Cardiac muscle cell (in vitro differentiated cells and primary cell): ENCODE measurements at places on chromosomes 11 and 22. TPM values are rescaled to one million over a fixed set of nuclear protein-coding genes. Genes with fewer than 3 reads are reported as not detected.
A peak's percentile ranks its signal among the peaks of the same experiment; 100 is the strongest.

MGAT3 gene
- 31.4 and 38.0 TPM in 2 replicates for total RNA-seq

FADS3 gene
- total RNA-seq = 42.0 and 42.9 TPM in 2 replicates

RHOG gene
- total RNA-seq = 31.4 and 39.1 TPM in 2 replicates

NTM gene
- 0.32 and 1.1 TPM in 2 replicates for total RNA-seq

FGF3 gene
- total RNA-seq = 0.77 TPM in 1 of 2 replicates, not detected in the other

SIDT2 gene
- total RNA-seq = 27.1 and 32.9 TPM in 2 replicates

DNA sequence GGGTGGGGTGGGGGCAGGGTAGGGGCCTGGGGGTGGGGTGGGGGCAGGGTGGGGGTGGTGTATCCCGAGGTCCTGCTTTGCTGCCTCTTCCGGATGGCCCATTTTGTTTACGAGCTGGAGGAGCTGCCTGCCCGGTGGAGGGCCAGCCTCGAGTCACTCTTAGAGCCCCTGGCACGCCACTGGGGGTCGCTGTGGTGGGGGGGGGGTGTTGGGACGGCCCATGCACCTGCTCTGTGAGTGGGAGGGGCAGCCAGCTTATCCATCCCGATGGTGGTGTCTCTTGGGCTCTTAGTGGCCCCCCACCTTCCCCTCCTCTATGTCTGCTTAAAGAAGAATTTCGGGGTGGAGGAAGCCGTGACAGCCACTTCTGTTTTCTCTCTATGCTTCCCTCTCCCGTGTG is 24.6 kb downstream of the MRGPRD start:
- DNase-seq = no peak

- no peak for DNase-seq
These were observed 906.2 kb downstream of the BRD1 start for GRCh38 chr22:48921411-48921903.

DNA sequence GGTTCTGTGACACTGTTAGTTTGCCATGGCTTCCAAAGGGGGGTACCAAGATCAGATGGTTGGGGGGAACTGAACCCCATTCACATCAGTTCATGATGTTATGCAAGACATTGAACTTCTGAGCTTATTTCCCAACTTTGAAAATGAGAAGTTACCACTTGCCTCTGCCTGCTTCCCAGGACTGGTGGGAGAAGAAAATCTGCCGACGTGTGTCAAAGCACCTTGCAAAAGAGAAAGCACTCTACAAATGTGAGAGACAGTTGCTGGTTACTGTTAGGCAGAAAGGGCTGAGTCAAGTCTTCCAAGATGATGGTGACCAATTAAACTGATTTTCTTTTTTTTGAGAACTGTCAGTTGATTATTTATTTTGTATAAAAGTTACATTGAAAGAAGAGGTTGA is 45.6 kb downstream of the SMCO4 start:
- DNase-seq = no peak

DNA sequence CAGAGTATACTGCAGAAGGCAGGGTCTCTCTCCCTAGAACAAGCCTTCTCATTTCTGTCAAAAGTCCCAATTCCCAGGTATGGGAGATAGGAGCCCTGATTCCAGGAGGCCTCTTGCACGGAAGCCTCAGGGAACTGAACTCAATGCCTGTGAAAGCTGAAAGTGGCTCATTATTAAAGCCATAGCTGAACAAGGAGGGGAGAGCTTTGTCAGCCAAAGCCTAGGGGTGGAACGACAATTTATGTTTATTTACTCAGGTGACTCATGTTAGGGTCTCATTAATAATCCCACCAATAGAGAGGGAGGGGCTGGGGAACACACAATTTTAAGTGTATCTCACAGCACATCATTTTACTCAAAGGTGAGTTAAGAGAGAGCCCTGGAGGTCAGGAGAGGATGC is 44.9 kb downstream of the DSCAML1 start:
- DNase-seq = no peak

DNA sequence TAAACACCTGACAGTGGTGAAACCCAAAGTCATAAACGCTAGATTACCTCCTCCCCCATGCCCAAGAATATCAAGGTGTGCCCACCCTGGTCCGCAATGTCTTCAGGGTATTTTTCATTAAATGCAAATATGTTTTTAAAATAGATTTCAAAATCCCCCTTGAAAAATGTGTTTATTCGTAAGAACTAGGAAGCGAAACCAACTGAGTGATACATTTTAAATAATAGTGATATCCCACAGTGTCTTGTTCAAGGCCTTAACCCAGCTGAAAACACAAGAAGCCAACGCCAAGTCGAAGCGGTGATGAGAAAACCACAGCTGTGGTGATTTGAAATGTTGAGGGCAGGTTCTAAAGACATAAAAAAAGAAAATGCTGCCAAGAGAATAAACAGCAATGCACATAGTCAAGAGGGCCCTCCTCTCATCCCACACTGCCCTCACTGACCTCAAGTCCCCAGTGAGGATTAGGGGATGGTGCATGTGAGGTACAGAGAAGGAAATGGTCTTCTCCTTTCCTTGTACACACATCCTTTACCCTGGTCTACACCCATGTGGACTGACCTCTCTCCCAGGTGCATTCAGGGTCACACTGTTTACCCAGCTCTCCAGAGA is 25.5 kb downstream of the KCNJ1 start:
- no peak for DNase-seq

DNA sequence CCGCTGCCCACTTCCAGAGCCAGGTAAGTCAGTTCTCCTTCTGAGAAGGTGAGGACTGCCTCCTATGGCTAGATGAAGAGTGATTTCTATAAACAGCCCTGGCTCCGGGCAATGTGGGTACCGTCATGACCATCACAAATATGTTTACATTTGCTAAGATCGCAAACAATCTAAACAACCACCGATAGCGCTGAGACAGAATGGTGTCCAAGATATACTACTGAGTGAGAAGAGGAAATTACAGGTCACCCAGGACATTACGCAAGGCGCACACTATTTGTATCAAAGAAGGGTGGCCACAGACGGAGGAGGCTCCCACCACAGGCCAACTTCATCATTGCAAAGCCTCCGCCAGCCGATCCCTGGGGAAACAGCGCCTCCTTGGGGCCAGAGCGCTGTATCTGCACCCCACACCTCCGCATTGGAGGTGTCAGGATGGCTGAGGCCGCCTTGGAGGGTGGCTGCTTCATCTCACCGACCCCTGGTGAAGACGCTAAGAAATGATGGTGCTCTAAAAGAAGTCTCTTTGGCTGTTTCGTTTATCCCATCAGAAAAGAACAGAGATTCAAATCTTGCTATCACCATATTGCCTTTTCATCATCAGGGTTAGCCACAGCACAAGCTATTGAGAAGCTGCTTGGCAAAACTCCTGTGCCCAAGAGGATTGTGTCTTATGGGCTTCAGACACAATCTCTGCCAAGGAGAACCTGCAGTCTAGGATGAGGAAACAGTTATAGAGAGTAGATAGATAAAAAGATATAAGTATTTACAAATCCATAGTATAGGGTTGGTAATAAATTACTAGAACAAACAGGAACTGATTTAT is 12.3 kb upstream of the ASRGL1 start:
- peak; percentile 55 for DNase-seq
